Stromal cell of bone marrow (primary cell): ENCODE measurements at places on chromosomes 6 and 20.

DNA sequence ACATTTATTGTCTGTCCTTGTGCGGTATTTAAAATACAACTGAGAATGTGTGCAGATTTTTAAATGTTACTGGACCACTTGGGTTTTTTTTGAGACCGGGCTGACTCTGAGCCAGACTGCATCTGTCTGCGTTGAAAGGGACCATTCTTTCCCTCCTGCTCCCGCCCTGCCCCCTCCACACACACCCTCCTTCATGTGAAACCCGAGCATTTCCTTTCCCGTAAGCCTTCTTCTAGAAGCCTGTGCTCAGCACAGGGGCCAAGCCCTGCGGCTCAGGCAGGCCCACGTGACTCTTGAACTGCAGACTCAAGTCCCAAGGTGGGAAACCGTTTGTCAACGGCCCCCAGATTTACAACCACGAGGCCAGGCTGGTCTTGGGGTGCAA, 82.7 kb upstream of the FOXC1 start:
- peak; percentile 30 for DNase-seq

GRCh38 chr20:20089018-20089417, 36.7 kb downstream of the CFAP61 start:
- no peak for DNase-seq

DNA sequence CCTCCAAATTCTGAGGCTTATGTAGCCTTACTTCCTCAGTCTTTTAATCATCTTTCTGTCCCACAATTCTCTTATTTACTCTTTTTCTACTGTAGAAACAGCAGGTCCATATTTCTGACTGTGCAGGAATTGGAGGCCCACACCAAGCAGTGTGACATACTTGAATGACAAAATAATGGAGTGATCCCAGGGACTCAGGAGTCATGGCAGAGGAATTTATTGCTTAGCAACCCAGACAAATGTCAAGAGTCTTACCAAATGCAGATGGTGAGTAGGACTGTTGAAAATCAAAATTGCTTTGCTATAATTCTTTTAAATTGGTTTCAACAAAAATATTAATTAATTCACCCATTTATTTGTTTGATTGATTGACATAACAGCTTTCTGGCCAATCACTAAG, 59.9 kb downstream of the HTR1B start:
- peak; percentile 47 for DNase-seq

DNA sequence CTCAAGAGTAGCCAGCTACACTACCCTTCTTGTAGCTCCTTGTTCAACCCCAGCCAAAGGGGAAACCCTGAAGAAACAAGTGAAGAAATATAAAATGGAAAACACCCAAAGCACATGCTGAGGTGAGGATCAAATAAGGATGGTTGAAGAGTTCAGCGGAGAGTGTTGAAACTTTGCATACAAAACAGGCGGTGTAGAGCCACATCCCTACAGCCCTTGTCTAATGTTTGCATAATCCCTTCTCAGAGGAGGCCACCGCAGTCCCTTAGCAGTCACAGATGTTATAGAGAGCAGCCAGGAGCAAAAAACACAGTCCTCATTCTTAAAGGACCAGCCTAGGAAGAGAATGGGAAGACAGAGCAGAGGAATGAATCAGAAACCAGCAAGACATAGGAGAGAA, 350.7 kb upstream of the SASH1 start:
- no peak for DNase-seq

GRCh38 chr6:113027780-113028179, 680.6 kb downstream of the RFPL4B start:
- no peak for DNase-seq

DNA sequence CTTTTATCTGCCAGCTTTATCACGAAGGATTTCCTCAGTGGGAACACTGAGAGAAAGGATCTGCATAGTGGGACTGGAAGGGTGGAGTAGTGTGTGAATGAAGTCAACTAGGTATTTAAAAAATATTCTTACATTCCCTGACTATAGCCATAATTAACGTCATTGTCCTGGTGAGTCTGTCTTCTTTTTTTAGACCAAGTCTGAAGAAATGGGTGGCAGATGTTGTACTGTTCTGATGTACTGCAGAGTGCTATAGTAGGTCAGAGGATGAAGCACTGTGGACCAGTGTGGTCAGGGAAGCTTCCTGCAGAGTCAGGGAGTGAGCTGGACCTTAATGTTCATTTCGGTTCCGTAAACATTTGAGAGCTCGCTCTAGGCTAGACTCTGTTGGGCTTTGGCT, 11.9 kb downstream of the TULP4 start:
- DNase-seq, result no peak

DNA sequence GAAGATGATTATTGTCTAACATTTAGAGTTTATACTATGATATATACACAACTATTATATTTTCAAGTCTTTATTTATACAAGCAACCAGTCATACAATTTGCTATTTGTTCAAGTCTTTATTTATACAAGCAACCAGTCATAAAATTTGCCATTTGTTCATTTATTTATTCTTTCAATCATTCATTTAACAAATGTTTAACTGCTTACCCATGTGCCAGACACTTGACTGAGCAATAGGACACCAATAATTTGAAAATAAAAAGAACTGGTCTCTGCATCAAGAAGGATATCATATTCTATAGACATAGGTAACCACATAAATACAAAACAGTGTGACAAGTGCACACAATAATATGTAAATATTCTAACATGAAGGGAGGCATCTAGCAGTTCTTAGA, 20.3 kb downstream of the GRIK2 start:
- DNase-seq, result no peak

DNA sequence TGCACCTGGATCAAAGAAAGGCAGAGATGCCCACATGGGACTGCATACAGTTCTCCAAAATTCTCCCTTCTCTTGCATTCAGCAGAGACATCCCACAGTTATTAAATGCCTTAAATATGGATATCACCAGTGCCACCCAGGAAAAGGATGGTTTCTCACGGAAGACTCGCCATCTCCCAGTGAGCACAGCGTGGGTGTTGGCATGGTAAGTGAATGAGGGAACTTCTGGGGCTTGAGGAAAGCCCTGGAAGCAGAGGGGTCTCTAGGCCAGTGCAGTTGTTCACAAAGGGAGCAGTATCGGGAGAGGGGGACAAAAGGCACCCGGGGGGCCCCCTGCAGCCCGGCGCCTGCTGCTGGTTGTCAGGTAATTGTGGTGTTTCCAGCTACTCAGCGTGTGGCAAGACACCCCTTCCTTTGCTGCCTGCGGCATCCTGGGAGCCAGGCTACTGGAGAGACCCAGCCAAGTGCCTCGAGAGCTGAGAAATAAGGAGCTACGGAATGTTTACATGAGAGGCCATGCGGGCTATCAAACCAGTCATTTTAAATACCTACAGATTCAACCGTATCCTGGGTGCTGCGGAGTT, 125.4 kb downstream of the PXDC1 start:
- no peak for DNase-seq

DNA sequence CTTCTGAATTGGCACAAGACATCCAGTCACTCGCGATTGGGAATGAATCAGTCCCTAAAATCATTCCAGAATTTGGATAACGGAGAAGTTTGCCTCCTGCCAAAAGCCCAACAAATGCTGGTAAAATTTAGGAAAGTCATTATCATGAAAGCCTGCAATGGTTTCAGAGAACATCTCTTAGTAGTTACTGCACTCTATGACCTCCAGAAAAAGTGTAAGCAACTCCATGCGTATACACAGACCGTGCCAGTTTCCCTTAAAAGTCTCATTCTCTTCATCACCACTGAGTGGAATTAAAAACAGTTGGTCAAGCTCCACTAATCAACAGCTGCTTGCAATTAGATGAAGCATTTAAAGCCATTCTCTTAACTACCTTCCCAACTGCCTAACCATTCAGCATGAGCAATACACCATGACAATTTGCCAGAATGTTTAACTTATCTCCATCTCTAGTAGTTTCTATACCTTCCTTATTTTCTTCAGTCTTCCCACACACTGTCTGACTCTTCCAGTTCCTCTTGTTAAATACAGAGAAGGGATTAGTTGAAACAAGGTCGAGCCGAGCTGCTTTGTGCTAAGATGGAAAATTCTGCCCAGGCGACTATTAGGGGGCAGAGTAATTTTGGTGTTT, 183.6 kb upstream of the PRDM1 start:
- DNase-seq, result peak; percentile 54

DNA sequence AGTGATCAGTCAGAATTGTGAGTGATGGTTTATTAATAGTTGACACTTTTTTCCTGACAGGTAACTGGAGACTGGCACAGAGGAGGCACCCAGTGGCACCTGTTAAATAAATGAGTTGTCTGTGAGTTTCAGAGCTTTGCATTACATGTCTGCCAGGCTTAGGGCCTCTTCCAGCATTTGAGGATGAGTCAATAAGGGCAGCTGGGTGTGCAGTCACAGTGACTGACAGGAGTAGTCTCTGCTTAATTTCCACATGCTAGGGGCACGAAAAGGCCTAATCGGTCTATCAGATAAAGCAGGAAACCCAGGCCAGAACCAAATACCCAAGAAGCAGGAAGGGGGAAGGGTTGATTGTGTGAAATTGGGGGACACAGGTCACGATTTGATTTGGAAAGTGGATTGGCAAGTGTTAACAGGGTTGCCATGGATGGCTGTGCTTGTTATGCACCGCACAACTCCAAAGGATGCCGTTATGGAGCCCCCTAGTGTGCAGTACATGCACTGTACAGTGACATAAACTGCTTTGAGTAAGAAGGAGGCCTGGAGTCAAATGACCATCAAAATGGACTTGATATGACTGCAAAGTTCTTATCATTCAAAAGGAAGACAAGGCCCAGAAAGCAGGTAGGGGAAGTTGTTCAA, 111.9 kb upstream of the GGTLC1 start:
- peak; percentile 45 for DNase-seq
